ENCODE measurements at places on chromosomes 12 and 14. TPM values are rescaled to one million over a fixed set of nuclear protein-coding genes. Genes with fewer than 3 reads are reported as not detected.

GRCh38 chr12:100404769-100405407, 48.0 kb downstream of the SLC17A8 start:
- DNase-seq: no peak

TCL1B gene
- polyA plus RNA-seq: not detected

DNA sequence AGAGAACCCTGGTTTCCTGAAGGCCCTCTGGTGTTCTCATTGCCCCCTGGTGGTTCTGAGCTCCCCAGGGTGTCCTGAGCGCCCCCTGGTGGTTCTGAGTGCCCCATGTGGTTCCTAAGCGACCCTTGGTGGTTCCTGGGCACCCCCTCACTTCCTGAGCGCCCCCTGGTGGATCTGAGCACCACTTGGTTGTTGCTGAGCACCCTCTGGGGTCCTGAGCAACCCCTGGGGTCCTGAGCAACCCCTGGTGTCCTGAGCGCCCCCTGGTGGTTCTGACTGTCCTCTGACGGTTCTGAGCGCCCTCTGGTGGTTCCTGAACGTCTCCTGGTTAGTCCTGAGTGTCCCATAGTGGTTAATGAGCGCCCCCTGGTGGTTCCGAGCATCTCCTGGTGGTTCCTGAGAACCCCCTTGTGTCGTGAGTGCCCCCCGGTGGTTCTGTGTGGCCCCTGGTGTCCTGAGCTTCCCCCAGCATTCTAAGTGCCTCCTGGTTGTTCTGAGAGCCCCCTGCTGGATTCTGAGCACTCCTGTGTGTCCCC, 568.3 kb downstream of the TMEM121 start:
- DNase-seq: no peak

VRK1 gene
- polyA plus RNA-seq: 9.0 TPM

GRCh38 chr14:73759183-73759713, 45.1 kb upstream of the PNMA1 start:
- DNase-seq: no peak

Data from urinary bladder (tissue), 4 donors.